ENCODE measurements at places on chromosomes 3 and 15.

- peak; percentile 42 for DNase-seq
Measured at GRCh38 chr3:72657666-72658065, 190.6 kb downstream of the SHQ1 start.

GRCh38 chr3:53328746-53329145 is 18.6 kb downstream of the DCP1A start:
- DNase-seq = no peak

GRCh38 chr3:17554078-17554477 is 188.4 kb downstream of the TBC1D5 start:
- no peak for DNase-seq

DNA sequence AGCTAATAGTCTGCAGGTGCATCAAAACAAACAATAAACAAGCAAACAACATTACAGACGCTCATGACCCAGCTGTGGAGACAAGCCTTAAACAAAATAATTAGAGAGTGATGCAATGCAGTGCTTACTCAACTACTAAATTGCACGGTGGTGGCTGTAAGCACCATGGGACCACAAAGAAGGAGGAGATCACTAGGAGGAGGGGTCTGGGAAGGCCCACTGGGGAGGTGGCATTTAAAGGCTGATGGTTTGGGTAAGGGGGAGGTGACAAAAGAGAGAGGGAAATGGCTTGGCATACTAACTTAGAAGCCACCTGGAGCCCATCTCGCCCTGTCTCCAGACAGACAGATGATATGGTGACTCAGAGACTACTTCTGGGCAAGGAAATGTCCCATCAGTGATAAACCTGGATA is 516.7 kb downstream of the FOXP1 start:
- DNase-seq = peak; percentile 64

- DNase-seq = no peak
Measured at GRCh38 chr3:142053835-142054234, 95.5 kb downstream of the TFDP2 start.

GRCh38 chr3:156483426-156483825 is 71.5 kb downstream of the SSR3 start:
- peak; percentile 3 for DNase-seq

DNA sequence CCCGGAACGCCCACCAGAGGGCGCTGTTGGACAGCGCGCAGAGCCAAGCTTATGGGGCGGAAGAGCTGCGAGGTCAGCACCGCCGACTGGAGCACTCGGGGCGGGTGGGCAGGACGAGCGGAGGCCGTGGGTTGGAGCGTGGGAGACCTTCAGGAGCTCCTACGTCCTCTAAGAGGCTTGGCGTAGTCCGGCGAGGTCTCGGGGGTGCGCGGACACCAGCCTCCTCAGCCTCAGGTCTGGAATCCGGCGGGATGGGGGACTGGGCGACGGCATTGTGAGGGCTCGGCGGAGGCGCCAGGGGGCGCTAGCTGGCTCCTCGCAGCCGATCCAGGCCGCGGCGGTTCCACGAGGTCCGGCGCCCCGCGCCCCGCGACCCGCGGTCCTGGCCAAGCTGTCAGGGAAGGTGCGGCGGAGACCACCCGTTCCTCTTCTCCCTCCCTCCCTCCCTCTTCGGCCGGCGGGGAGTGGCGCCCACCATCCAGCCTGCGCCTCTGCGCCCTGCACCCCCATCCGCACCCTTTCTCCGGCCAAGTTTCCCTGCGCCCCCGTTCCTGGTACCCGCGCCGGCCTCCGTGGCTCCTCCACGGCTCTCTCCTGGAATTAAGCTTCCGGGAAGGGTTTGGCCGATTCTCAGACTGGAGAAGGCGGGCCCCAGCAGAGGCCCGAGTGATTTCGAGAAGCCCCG is 24.3 kb upstream of the POLG start:
- peak; percentile 84 for DNase-seq

- DNase-seq = no peak
Measured at GRCh38 chr3:71258526-71258925, 325.0 kb downstream of the FOXP1 start.

- DNase-seq = no peak
Measured at GRCh38 chr3:12752809-12753208, 6.2 kb downstream of the TMEM40 start.

- DNase-seq = no peak
Measured at GRCh38 chr3:133754973-133755828, 9.0 kb downstream of the TF start.

DNA sequence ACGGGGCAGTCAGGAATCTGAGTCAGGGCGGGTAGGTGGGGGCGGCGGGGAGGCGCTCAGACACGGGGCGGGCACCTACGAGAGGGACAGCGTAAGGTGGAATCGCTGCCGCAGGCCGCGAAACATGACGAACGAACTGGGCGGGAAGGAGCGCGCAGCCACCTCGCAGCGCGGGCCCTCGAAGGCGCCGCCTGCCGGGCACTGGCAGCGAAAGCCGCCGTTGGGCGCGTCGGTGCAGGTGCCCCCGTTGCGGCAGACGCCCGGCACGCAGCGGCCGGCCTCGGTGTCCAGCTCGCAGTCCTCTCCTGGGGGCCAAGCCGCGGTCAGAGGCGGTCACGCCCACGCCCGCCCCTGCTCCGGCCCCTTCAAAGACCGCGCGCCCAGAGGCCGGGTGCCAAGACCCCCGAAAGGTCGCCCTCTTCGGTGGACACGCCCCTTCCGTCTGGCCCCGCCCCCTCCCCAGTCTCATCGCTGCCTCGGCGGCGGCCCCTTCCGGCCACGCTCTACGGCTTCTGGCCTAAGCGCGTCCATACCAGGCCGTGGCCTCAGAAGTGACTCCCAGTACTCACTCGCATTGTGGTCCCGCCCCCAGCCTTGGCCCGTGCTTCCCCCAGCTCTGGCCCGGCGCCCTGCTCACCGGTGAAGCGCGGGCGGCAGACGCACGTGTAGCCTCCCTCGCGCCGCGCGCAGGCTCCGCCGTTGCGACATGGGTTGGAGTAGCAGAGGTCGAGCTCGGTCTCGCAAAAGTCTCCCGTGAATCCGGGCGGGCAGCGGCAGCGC is 6.4 kb downstream of the CELSR3 start:
- peak; percentile 92 for DNase-seq

DNA sequence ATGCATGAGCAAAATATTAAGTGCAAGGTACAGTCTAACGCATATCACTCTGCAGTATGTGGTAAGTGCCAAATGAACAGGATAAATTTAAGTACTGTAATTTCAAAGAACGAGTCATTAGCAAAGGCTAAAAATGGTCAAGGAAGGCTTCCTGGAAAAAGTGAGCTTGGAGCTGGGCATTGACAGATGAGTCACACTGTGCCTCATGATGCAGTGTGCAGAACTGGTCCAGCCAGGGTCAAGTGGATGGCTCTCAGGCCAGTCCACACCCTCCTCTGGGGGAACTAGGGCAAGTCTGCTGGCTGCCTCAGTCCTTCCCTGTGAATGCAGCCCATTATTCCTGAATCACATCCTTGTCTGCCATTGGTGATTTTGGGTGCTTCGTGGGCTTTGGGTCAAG is 76.3 kb downstream of the CACNA1D start:
- DNase-seq = no peak

- DNase-seq = no peak
Measured at GRCh38 chr15:45904019-45904418, 269.2 kb downstream of the SQOR start.

- DNase-seq = no peak
Measured at GRCh38 chr3:193556841-193557240, 2.1 kb upstream of the ATP13A4 start.

- DNase-seq = no peak
Measured at GRCh38 chr3:10145685-10146084, 4.1 kb downstream of the VHL start.

GRCh38 chr15:35583863-35584528 is 38.0 kb upstream of the DPH6 start:
- DNase-seq = no peak

DNA sequence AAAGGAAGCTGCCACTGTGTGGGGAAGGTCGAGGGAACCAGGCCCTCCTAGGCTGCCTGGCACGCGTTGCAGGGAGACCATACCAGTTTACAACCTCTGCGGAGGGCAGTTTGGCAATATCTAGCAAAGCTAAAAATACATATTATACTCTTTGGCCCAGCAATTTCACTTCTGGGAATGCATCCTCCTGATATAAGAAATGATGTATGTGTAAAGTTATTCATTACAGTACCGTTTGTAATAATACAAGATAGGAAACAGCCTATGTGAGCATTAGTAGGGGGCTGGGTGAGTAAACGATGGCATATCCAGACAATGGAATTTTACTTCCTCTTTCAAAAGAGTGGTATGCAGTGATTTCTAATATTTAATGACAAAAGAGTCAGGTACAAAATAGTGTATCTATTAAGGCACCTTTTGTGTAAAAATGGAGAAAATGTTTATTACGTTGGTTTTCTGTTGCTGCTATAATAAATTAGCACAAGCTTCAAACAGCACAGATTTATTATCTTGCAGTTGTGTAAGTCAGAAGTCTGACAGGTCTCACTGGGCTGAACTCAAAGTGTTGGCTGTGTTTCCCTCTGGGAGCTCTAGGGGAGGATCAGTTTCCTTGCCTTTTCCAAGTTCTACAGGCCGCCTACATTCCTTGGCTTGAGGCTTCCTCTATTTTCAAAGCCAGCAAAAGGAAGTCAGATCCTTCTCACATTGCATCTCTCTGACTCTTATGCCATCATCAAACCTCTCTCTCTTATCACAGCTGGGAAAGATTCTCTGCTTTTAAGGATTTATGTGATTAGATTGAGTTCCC is 9.0 kb downstream of the APOD start:
- DNase-seq = no peak

DNA sequence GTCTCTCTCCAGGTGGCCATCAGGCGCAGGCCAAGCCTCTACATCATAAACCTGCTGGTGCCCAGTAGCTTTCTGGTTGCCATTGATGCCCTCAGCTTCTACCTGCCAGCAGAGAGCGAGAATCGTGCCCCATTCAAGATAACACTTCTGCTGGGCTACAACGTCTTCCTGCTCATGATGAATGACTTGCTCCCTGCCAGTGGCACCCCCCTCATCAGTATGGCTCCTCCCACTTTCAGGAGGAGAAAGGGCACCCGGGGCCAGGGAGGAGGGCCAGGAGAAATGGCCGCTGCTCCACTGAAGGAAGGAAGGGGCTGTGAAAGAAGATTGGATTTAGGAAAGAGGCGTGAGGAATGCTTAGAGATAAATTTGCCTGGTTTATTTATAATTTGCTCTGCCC is 6.6 kb downstream of the HTR3C start:
- no peak for DNase-seq

DNA sequence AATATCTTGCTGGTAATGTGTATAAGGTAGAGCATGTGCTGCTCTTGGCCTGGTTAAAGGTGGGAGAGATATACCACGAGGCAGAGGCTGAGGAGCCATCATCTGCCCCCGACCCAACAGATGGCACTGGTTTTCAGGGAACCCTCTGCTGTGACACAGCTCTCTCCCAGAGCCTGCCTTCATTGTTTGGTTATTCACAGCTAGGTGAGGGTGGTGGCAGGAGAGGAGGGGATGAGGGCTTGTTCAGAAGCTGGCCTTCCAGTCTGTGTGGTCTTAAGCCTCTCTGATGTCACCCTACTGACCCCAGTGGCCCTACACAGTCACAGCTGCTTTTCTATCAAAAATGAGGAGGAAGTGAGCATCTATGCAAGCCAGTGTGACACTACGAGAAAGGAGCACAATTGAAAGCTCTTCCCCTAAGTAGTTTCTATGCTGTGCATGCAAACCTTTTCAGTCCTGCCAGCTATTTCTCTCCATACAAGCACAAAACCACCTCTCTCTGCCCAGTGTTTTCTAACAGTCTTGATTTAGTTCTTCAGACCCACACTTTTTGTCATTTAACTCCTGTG is 258.4 kb upstream of the AGTR1 start:
- no peak for DNase-seq

GRCh38 chr3:194339840-194340239 is 11.3 kb downstream of the CPN2 start:
- no peak for DNase-seq

GRCh38 chr15:48634893-48635292 is 10.6 kb downstream of the FBN1 start:
- DNase-seq = no peak

DNA sequence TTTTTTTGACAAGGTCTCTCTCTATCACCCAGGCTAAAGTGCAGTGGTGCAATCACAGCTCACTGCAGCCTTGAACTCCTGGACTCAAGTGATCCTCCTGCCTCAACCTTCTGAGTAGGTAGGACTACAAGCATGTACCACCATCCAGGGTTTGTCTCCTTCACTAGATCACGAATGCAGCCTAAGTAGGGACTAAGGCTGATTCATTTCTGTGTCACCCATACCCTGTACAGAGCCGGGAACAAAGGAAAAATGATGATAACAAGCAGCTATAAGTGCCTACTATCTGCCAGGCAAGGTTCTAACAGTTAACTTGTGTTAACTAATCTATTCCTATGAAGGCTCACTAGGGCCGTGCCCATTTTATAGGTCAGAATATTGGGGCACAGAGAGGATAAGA is 7.0 kb downstream of the TMEM40 start:
- DNase-seq = no peak

- no peak for DNase-seq
Measured at GRCh38 chr3:146974001-146974400, 368.9 kb upstream of the PLSCR5 start.

GRCh38 chr15:57205027-57205855 is 171.1 kb upstream of the CGNL1 start:
- DNase-seq = no peak

GRCh38 chr3:159872374-159873109 is 116.1 kb upstream of the IL12A start:
- no peak for DNase-seq

DNA sequence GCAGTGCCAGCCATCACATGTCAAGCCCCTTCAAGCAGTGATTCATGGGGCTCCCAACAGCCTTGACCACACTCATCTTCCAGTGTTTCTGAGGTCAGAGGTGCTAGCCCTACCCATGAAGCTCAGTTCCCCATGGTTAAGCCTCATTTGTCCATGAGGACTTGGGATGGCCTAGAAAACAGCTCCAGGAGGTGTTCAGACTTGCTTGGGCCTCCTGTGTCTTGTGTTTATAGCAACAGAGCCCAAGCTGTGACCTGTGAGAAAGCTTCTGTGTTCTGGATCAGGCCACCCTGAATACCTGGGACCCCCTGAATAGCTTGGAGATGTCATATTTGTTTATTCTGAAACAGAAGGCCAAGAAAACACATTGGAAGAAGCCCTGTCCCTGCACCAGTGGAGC is 36.7 kb downstream of the LARP6 start:
- no peak for DNase-seq

GRCh38 chr3:64038253-64038767 is 15.0 kb upstream of the PSMD6 start:
- no peak for DNase-seq

DNA sequence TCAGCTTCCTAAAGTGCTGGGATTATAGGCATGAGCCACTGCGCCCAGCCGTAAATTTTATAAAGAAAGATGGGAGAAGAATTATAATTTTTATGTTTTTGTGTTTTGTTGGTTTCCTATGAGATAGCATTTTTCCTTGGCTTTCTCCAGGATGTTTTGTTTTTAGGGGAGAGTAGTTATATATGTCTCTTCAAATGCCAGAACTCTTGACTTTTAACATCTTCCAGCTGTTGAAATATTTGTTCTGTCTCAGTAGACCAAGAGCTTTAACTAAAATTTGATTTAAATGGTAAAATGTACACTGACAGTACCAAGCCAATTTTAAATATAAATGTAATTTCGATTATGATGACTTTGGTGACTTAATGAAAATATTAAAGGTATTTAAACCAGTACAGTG is 96.8 kb downstream of the DHX36 start:
- no peak for DNase-seq

Data from activated naive CD8-positive, alpha-beta T cell treated with anti-CD3 and anti-CD28 coated beads for 36 hours (primary cell).